ENCODE measurements at places on chromosomes 7 and 10.

GRCh38 chr10:13913897-13914296 lies 327.1 kb downstream of the PRPF18 start:
- DNase-seq = no peak

DNA sequence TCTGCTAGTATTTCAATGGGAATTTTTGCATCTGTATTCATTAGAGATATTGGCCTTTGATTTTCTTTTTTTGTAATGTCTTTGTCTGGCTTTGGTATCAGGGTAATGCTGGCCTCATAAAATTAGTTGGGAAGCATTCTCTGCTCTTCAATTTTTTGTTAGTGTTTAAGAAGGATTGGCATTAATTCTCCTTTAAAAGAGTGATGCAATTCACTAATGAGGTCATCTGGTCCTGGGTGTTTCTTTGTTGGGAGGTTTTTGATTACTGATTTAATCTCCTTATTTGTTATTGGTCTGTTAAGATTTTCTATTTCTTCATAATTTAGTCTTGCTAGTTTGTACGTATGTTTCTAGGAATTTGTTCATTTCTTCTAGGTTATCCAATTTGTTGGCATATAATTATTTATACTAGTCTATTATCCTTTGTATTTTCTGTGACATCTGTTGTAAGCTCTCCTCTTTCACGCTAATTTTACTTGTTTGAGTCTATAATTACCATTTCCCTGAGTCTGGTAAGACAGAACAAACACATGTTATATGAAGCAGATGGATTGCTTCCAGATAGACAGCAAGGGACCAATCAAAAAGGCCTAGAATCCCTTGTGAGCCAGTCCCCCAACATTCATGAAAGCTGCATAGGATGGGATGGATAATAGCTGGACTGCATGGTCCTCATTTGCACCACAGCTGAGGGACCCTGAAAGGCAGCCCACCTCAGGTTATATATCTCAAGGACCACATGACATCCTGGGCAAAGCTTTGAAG lies 54.4 kb downstream of the MTPAP start:
- DNase-seq = no peak

DNA sequence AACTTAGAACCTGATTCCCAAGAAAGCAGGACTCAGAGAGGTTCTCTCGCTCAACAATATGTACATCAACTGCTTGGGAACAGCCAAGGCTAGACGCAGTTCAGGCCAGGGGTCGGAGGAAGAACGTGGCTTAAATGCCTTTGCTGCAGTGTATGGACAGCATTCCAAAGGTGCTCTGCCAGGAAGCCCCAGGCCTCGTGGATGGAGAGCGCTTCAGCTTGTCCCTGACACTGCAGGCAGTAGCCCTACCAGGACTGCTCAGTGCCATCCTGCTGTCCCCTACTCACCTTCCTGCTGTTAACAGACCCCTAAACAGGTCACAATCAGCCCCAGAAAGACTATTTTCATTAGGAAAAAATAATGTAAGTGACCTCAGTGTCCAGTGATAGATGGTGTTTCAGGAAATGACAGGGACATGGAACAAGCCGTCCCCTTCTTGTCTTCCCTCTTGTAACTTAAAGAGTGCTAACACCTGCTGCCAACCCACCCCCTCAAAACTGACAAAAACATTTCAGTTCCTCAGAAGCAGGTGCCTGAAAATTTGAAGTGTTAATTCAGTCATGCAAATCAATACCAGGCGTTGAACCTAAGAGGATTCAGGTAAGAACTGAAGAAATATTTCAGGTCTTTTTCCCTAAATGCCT lies 16.5 kb downstream of the CREB3L2 start:
- DNase-seq = peak; percentile 90

DNA sequence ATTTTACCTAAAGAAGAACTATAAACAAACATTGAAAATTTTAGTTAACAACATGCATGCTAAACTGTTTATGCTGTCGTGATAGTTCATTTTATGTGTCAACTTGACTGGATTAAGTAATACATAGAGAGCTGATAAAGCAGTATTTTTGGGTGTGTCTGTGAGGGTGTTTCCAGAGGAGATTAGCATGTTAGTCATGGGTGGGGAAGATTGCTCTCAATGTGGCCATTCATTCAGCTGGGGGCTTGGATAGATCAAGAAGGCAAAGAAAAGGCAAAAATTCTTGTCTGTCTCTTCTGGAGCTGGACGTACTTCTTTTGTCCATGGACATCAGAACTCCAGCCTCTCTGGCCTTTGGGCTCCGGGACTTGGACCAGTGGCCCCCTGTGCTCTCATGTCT lies 172.9 kb upstream of the SEMA3E start:
- no peak for DNase-seq

GRCh38 chr7:41275255-41275654 lies 427.6 kb downstream of the INHBA start:
- no peak for DNase-seq

GRCh38 chr10:86391236-86391840 lies 24.7 kb upstream of the GRID1 start:
- DNase-seq = peak; percentile 65

- DNase-seq = no peak
Measured at GRCh38 chr10:71225291-71226058, 13.1 kb downstream of the UNC5B start.

DNA sequence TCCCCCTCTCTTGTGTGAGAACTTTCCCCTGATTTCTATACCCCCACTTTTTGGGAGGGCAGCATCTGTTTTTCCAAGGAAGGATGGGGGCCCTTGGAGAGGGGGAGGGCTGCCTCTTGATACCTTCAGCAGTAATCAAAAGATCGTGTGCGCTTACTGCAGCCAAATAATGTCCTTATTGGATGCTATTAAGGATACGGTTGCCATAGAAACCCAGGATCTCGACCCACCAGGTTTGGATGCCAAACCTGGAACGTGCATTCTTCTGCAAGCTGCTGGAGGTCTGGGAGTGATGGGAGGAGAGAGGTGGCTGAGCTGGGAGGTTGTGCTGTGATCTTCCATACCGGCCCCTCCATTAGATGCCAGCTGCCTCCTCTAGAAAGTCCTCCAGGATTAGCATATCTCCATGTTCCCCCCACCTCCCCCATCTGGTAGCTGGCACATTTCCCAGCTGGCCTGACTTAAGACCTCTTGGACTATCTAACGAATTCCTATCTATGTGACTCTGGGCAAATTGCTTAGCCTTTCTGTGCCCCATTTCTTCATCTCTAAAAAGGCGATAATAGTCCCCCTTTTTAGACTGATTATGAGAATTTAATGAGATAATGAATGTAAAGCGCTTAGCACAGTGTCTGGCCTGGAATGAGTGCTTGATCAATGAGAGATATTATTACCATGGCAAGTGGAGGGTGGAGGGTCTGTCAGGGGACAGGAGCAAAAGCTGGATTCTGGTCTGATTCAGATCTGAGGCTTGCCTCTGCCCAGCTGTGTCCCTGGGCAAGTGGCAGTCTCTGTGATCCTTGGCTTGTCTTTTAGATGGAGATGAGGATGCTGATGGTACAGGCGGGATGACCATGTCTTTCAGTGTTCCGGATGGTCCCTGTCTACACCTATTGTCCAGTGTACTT lies 78.5 kb upstream of the PCBD1 start:
- no peak for DNase-seq
